ENCODE measurements at places on chromosomes 16 and 17.
A peak's percentile ranks its signal among the peaks of the same experiment; 100 is the strongest.

- DNase-seq, result peak; percentile 29
Measured at GRCh38 chr17:34998205-34998604, 17.9 kb downstream of the LIG3 start.

- peak; percentile 87 for DNase-seq
Measured at GRCh38 chr17:55513885-55514590, 2.8 kb upstream of the SMIM36 start.

GRCh38 chr17:20315311-20315710 lies 152.0 kb downstream of the LGALS9B start:
- DNase-seq, result no peak

- no peak for DNase-seq
Measured at GRCh38 chr17:1470071-1470754, 14.2 kb upstream of the CRK start.

- no peak for DNase-seq
Measured at GRCh38 chr17:624341-624860, 90.2 kb downstream of the VPS53 start.

- DNase-seq, result no peak
Measured at GRCh38 chr17:55391244-55391757, 30.3 kb downstream of the MMD start.

DNA sequence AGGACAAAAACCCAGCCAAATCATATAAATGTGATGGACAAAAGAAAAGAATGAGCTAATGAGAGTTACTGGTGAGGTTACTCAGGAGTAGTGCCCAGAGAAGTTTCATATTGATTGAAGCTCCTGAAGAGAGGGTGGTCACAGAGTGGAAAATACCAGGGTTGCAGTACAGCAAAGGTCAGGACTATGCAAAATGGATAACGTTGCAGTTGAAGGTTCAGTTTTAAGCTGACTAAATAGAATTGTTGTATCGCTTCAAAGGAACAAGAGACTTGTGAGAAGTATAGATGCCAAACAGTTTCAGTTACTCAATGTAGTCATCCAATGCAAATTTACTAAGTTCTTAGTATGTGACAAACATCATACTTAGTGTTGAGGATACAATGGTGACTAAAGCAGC lies 47.1 kb downstream of the ABCA8 start:
- no peak for DNase-seq

- DNase-seq, result no peak
Measured at GRCh38 chr17:19273731-19274130, 36.6 kb downstream of the EPN2 start.

GRCh38 chr16:56677474-56677873 lies 4.8 kb upstream of the MT1X start:
- no peak for DNase-seq

GRCh38 chr16:50884066-50884860 lies 142.4 kb downstream of the CYLD start:
- no peak for DNase-seq
